ENCODE measurements at places on chromosomes 7 and 10. TPM values are rescaled to one million over a fixed set of nuclear protein-coding genes. Genes with fewer than 3 reads are reported as not detected.

The HYAL4 gene
- total RNA-seq: not detected

The PDGFA gene
- 22.0 TPM for total RNA-seq

The CNPY4 gene
- total RNA-seq: 16.8 TPM

The TSPAN12 gene
- 3.7 TPM for total RNA-seq

The CPN1 gene
- not detected for total RNA-seq

DNA sequence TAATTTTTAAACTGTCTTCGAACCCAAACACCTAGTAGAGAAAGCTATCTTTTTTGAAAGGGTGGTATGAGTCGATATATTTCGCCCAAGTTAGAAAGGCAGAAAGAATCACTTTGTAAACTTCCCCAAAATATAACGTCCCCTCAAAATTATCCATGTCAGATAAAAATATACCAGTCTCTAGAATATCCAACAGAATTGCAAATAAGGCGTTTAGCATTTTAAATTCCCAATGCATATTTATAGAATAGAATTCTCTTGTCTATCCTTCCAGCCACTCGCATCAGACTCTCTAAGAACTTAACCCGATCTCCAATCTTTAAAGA, 2.1 kb downstream of the CTBP2 start:
- peaks cover 47% of the 10 kb centered on the region for H3K4me1 ChIP-seq
- H3K27me3 ChIP-seq: no peaks in the 10 kb centered on the region
- no peak for DNase-seq
- H3K4me3 ChIP-seq: peak overlapping the region; percentile 97
- H3K27ac ChIP-seq: peak overlapping the region; percentile 59

DNA sequence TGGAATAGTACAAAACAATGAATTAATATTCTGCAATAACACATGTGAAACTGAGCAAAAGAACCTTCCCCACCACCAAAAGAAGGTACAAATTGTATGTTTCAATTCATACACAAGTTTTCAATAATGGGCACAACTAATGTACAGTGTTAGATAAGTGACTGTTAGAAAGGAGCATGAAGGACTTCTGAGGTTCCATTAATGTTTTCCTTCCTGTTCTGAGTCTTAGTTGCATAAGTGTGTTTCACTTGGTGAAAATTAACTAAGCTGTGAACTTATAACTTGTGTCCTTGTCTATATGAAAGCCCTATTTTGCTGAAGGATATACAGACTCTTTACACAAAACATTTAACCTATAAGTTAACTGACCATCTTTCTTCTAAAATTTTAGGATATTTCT, 8.2 kb downstream of the GSAP start:
- no peaks in the 10 kb centered on the region for H3K36me3 ChIP-seq
- no peak overlapping the region for H3K27ac ChIP-seq
- H3K27me3 ChIP-seq: no peaks in the 10 kb centered on the region
- H3K4me3 ChIP-seq: no peak overlapping the region

GRCh38 chr7:27164367-27165088, 809 bp downstream of the HOXA9 start:
- no peak overlapping the region for H3K4me3 ChIP-seq
- H3K4me1 ChIP-seq: peaks cover 2% of the 10 kb centered on the region
- peaks cover 100% of the 10 kb centered on the region for H3K27me3 ChIP-seq
- no peaks in the 10 kb centered on the region for H3K36me3 ChIP-seq

GRCh38 chr7:150514748-150515222, at the start of gene GIMAP7:
TSS of gene GIMAP7 (plus strand) at chr7:150514872. CDS start at chr7:150519975, 5,103 bp downstream.
- H3K4me1 ChIP-seq: no peaks in the 10 kb centered on the region
- no peak within 1 kb of the TSS for H3K4me3 ChIP-seq
- no peaks in the 10 kb centered on the region for H3K27me3 ChIP-seq
- no peaks in the 10 kb centered on the region for H3K36me3 ChIP-seq

DNA sequence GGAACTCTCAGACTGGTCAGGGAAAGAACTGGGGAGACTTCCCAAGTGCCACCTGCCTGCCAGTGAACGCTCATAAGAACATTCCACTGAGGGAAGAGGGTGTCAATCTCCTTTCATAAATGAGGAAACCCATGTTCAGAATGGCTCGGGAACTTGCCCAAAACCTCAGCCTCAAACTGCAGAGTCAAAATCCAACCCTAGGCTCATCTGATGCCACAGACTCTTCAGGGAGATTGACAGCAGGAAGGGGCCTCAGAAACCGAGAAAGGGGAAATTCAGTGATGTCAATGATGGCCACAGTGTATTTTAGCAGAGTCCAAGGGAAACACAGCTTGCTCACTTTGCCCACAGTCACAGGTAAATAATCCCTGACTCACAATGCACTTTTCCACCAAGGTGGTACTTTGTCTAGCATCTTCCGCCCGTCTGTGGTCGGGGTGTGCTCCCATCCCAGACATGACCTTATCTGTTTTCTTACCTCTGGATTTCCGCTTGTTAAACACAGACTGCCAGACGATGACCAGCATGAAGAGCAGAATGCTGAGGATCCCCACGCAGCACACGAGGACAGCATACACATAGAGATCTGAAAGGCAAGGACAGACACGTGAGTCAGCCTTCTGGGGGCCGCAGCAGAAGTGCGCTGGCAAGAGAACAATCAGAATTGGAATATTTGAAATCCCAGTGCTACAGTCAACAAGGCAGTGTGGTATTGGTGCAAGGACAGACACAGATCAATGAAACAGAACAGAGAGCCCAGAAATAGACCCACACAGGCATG, 38.4 kb downstream of the VSTM4 start:
- H3K36me3 ChIP-seq: no peaks in the 10 kb centered on the region
- no peaks in the 10 kb centered on the region for H3K27me3 ChIP-seq
- no peak overlapping the region for H3K27ac ChIP-seq
- no peak for DNase-seq
- peaks cover 19% of the 10 kb centered on the region for H3K4me1 ChIP-seq

DNA sequence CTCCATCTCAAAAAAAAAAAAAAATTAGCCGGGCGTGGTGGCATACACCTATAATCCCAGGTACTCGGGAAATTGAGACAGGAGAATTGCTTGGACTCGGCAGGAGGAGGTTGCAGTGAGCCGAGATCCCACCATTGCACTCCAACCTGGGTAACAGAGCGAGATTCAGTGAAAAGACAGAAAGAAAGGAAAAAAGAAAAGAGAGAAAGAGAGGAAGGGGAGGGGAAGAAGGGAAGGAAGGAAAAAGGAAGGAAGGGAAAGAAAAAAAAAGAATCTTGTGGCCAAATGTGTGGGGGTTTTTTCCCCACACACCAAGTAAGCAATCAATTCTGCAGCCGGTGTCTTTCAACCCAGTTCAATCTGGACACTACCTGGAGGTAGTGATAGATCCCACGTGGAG, 9.0 kb upstream of the NAT16 start:
- no peaks in the 10 kb centered on the region for H3K4me1 ChIP-seq
- no peak overlapping the region for H3K27ac ChIP-seq
- no peak overlapping the region for H3K4me3 ChIP-seq
- peaks cover 16% of the 10 kb centered on the region for H3K27me3 ChIP-seq
- no peaks in the 10 kb centered on the region for H3K36me3 ChIP-seq
- no peak for DNase-seq

- no peak overlapping the region for H3K27ac ChIP-seq
- no peaks in the 10 kb centered on the region for H3K36me3 ChIP-seq
- H3K4me3 ChIP-seq: no peak overlapping the region
- H3K27me3 ChIP-seq: no peaks in the 10 kb centered on the region
- peak; percentile 89 for DNase-seq
- no peaks in the 10 kb centered on the region for H3K4me1 ChIP-seq
Observed at GRCh38 chr7:157309988-157310668, 26.7 kb upstream of the DNAJB6 start.

GRCh38 chr7:44338600-44338999, 13.2 kb upstream of the CAMK2B start:
- H3K27me3 ChIP-seq: no peaks in the 10 kb centered on the region
- no peak overlapping the region for H3K4me3 ChIP-seq

DNA sequence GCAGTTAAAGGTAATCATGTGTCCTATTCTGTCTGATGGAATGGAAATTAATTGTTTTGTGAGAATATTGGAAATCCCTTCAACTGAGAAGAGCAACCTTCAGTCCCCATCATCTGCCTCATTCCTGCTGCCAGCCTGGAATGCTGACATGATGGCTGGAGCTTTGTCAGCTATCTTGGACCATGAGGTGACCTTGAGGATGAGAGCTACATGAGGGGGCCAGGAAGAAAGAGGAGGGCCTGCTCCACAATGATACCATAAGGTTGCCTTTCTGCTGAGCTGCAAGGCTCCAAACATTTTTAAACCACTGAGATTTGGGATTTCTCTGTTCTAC, 40.7 kb upstream of the C10orf71 start:
- H3K27ac ChIP-seq: no peak overlapping the region
- no peak for DNase-seq
- H3K27me3 ChIP-seq: no peaks in the 10 kb centered on the region

DNA sequence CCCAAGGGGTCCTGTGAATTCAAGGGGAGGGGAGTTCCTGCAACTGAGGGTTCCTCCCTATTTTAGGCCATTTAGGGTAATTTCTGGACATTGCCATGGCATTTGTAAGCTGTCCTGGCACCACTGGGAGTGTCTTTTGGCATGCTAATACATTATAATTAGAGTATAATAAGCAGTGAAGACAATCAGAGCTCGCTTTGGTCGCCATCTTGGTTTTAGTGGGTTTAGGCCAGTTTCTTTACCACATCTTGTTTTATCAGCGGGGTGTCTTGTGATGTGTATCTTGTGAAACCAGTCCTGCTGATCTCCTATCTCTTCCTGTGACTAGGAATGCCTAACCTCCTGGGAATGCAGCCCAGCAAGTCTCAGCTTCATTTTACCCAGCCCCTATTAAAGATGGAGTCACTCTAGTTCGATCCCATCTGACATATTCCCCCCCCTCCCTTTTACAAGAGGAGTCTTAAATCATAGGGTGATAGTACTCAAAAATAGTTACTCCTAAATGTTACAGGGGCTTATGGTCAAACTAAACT, 43.2 kb downstream of the SVOPL start:
- H3K27ac ChIP-seq: no peak overlapping the region
- no peak for DNase-seq
- peaks cover 26% of the 10 kb centered on the region for H3K4me1 ChIP-seq
- no peak overlapping the region for H3K4me3 ChIP-seq

All from cardiac muscle cell (in vitro differentiated cells and primary cell).